ENCODE measurements at places on chromosomes 7 and 10. TPM values are rescaled to one million over a fixed set of nuclear protein-coding genes. Genes with fewer than 3 reads are reported as not detected.

DNA sequence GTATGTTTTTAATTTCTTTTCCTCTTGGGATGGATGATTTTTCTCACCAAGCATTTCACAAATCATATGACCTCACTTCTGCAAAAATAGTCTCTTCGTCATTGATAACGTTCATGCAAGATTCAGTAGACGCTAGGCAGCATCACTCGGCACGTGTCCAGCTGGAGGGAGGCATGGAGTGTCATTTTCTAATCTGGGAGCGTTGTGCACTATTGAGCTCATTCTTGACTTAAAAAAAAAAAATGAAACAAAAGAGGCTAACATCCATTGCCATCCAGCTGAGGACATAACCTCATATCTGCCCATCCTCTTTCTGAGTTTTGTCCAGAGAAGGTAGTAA is 56.2 kb downstream of the COL17A1 start:
- DNase-seq = no peak

- DNase-seq = peak; percentile 71
Observed at GRCh38 chr10:103781329-103782061, 73.9 kb downstream of the SH3PXD2A start.

DNA sequence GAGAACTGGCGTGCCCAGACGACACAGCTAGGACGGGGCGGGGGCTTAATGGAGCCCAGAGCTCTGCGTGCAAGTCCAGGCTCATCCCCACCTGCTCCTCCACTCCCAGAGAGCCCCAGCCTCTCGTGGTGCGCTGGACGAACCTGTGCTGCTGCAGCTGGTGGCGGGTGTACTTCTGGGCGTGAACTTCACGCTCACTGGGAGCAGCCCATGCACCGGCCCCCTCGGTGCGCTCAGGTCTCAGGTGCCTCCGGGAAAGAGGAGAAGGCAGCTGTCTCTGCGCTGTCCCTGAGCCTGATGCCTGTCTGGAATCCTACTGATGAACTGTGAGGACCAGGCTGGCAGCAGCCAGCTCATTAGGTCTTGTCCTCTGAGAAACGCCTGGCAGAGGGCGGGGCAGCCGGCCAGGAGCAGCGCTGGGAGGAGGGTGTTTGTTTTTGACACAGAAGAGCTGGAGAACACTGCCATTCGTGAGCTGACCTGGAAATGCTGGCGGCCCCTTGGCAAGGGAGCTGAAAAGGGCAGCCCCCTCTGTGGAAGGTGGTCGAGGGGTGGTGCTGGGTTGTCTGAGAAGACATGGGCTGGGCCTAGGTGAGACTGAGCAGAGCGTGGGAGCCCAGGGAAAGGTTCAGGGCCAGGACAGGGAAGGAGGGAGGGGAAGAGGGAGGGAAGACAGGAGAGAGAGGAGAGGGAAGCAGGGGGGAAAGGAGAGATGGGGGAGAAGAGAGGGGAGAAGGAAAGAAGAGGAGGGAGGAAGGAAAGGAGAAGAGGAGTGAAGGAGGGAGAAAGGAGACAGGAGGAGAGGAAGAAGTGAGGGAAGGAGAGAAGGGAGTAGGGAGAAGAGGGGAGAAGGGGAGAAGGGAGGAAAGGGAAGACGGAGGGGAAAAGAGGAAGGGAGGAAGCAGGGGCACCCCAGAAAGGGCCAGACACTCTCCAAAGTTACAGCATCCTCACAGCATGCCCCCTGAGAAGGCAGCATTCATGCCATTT is 53.5 kb upstream of the TNS3 start:
- peak; percentile 61 for DNase-seq

- DNase-seq = no peak
Observed at GRCh38 chr10:66505003-66505657, 420.7 kb upstream of the LRRTM3 start.

DNA sequence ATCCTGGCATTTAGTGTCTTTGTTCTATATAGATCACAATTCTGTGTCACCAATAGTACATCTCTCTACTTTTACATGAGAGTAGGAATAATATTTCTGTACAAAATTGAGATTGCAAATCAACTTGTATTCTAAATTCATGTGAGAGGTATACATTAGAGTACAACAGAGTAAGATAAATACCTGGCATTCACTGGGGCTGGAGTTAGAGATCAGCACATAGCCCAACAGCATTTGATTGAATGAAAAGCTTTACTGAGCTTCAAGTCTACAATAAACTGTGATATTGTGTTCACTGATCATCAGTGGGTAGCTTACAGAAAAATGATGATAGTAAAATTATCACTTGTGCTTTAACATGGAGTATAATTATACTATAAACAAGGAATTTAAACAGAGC is 1114.7 kb downstream of the REEP3 start:
- DNase-seq = no peak

- DNase-seq = no peak
Observed at GRCh38 chr7:134546955-134547354, 2.0 kb upstream of the AKR1B15 start.

- peak; percentile 84 for DNase-seq
Observed at GRCh38 chr7:97971990-97972943, 17.7 kb downstream of the OCM2 start.

DNA sequence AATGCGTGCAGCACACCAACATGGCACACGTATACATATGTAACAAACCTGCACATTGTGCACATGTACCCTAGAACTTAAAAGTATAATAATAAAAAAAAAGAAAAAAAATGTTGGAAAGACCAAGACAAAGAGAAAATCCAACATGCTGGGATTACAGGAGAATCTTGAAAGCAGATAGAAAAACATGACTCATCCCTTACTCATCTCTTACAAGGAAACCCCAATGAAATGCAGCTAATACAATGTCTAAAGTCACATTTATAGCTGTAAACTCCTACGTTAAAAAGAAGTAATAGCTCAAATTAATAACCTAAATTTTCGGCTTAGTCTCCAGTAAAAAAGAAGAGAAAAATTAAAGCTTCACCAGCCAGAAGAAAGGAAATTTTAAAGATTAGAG is 47.5 kb upstream of the DGKB start:
- no peak for DNase-seq

- DNase-seq = peak; percentile 64
Observed at GRCh38 chr10:84308481-84309304, 19.7 kb upstream of the CCSER2 start.

GRCh38 chr7:17153536-17153935 is 144.9 kb upstream of the AHR start:
- DNase-seq = no peak

DNA sequence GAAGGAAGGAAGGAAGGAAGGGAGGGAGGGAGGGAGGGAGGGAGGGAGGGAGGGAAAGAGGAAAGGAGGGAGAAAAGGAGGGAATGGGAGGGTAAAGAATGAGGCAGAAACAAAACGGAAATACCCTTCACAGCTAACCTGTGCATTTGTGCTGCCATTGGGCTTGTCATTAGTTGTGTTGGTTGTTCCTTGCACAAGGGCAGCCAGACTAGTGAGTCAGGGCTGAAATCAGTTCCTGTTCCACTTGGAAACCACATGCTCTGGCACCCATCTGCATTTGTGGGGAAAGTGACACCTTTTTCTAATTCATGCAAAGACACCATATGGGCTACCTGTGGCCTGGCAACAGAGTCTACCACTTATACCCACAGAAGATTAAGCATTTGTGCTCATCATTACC is 1004.0 kb upstream of the C7orf33 start:
- no peak for DNase-seq

DNA sequence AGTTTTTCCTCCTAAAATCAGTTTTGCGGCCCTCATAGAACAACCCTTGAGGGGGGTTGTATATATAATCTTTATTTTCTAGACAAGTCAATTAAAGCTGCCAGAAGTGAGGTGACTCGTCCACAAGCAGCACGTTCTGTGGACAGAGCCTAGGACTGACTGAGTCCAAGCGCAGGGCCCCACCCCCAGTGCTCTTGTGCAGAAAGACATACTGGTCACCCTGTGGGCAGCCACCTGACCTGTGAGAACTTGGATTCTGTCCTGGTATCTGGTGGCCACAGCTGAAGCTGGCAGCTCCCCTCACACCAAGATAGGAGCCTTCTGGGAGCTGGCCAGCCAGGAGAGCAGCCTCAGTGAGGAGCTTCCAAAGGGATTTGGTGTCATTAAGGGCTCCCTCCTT is 89.3 kb downstream of the GRK5 start:
- no peak for DNase-seq

GRCh38 chr7:115319541-115319940 is 397.6 kb downstream of the MDFIC start:
- DNase-seq = no peak

- no peak for DNase-seq
Observed at GRCh38 chr10:76257816-76258215, 826.4 kb downstream of the LRMDA start.

The GLRX3 gene
- polyA plus RNA-seq = 63.2 TPM

The AASS gene
- 5.7 TPM for polyA plus RNA-seq

The ACTL6B gene
- not detected for polyA plus RNA-seq

The ITPRIP gene
- polyA plus RNA-seq = 1.1 TPM

The TCF7L2 gene
- 21.5 TPM for polyA plus RNA-seq

The GIMAP2 gene
- polyA plus RNA-seq = 3.8 TPM

The KLHL7 gene
- polyA plus RNA-seq = 12.5 TPM

The FAM204A gene
- 49.1 TPM for polyA plus RNA-seq

The HELLS gene
- polyA plus RNA-seq = 1.3 TPM

The TPST1 gene
- polyA plus RNA-seq = 7.8 TPM

The MAGI2 gene
- polyA plus RNA-seq = 1.1 TPM
